ELF-1 (cell line): ENCODE measurements at places on chromosomes 13 and 19.

DNA sequence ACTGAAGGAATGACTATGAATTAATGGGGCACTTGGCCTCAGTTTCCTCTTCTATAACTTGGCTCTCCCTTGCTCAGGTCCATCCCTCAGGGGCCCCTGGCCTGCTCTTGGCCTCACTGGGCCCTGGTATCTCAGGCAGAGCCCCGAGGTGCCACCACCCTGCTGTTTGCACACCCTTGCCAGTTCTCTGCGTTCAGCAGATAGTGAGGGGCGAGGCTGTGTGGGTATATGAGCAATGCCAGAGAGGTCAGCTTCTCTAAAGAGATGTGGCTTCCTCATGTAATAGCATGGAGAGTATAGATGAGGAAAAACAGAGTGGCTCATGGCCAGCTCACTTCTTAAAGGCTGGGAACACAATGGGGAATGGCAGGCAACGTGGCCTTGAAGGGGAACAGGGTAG is 76.1 kb downstream of the CYSLTR2 start:
- no peak for DNase-seq

DNA sequence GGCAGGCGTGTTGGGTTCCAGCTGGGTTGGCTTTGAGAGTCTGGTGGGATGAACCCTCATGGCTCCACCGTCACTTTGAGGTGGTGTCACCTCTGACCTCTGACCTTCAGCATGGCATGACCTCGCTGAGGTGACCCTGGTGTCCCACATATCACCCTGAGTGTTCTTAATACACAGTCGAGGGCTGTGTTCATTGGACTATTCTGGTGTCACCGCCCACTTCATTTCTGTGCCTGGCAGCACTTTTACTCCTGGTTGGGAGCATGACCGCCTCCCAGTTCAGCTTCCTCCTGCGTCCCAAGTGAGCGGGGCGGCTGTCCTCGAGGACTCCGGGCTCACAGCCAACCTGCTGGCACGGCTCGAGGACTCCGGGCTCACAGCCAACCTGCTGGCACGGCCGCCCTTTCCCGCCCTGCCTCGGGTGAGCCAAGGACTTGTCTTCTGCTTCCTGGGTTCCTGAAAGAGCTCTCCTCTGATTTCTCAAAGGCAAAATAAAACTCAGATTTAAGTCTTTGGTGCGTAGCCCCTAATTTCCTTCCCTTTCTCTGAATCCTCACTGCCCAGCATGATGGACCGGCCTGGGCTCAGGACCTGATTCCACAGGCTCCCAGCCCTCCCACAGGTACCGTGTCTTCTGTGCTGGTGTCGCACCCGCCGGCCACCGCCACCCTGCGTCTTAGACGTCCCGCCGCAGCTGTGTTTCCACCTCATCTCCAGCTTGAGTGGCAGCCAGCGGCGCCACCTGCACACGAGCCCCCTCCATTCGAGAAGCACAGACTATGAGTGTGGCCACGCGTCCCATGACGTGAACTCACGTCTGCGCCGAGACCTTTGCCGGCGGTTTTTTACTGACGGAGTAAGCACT is 10.4 kb downstream of the ATP4B start:
- DNase-seq = no peak

GRCh38 chr13:87810920-87811344 is 139.8 kb downstream of the SLITRK5 start:
- no peak for DNase-seq

DNA sequence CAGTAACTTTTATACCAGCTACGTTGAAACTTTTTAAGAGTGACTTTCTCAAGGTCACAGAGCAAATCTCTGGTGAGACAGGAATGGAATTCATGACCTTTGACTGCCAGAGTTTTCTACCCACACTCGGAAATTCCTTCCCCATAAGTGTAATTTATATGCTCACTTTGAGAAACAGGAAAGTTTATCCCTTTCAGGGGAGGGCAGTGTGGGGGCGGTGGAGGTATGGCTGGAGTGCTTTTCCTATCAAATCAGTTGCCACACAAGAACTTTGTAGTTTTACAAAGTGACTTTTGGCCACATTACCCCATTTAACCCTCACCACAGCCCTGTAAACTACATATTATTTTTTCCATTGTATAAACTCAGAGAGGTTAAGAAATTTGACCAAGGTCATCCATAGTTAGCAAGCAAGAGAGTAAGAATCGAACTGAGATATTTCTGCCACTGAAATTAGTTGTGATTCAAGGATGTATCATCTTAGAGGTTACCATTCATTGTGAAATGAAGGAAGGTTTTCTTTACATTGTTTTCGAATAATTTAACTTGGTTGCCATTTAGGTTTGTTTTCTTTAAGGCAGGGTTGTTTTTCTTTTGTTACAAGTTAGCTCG is 5.9 kb downstream of the KLF12 start:
- no peak for DNase-seq

DNA sequence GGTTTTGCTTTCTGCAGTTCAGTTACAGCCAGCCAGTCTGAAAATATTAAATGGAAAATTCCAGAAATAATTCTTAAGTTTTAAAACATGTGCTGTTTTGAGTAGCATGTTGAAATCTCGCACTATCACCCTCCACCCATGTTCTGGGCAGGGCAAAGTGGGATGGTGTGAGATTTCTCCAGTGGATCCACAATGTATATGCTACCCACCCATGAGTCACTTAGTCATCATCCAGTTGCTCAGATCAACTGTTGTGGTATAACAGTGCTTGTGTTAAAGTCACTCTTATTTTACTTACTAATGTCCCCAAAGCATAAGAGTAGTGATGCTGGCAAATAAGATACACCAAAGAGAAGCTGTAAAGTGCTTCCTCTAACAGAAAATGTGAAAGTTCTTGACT is 56.4 kb downstream of the CYSLTR2 start:
- no peak for DNase-seq

- DNase-seq = no peak
These were observed 13.5 kb downstream of the ZFR2 start for GRCh38 chr19:3855320-3855719.

- no peak for DNase-seq
These were observed 284.8 kb downstream of the RBM26 start for GRCh38 chr13:79121286-79121685.

DNA sequence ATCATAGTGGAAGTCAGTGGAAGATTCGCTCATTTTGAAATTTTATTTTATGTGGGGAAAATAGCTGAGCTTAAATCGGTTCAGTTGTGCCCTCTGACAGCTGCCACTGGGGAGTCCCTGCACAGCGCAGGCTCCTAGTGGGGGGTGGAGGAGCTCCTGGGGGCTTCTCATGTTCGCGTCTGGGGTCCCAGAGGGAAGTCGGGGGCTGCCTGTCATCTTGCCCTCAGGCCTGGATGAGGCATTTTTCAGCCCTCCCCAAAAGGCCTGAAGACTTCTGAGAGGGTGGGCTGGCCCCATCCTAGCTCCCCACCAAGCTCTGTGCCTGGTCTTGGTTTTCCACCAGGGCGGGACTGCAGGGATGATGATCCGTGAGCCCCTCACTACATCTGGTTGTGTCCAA is 82.1 kb downstream of the CHST8 start:
- DNase-seq = no peak

DNA sequence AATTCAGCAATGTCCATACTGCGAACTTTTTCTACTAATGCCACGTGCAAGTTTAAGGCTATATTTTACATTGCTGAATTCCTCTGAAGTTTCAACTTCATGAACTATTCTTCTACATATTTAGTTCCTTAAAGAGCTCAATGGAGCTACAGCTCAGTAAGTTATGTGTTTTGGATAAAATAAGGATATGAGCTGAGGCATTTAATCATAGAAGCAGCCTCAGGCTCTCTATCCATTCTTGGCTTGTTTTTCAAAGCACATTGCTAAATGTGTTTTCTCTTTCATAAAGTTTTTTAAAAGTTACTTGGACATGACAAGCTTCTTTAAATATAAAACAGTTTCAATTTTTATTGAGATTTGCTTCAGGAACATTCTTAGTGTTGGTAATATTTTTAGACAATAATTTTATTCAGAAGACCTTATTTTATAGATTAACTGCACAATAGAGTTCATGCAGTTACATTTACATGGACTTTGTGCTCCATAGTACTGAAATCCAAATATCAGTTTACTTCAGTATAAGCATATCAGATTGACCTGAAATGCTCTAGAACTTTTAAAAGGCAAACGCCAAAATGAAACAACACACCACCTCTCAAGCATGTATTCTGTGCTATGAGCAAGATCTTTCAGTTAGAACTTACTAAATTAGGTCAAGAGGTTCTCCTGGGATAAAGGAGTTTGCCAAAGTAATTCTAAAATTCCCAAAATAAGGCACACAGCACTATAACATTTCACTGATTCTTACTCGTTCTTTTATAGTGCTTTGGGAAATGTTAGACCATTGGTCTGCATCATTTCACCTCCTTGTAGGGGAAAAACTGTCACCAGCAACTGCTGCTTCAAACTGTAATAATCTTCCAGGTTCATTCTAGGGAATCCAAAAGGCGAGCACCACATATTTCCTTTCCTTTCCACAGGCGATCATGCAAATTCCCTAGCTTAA is 275.5 kb downstream of the ENOX1 start:
- DNase-seq = no peak

DNA sequence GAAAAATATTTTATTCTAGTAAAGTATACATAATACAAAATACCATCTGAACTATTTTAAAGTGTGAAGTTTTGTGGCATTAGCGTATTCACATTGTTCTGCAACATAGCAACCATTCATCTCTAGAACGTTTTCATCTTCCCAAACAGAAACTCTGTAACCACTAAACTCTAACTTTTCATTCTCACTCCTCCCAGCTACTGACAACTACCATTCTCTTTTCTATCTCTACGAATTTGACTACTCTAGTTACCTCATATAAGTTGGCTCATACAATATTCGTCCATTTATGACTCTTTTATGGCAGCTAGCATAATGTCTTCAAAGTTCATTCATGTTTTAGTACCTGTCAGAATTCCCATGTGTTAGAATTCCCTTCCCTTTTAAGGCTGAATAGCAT is 150.5 kb upstream of the MIR17HG start:
- DNase-seq = no peak

- DNase-seq = peak; percentile 78
These were observed at the start of gene B3GNT8 for GRCh38 chr19:41426952-41427646. Gene B3GNT8, minus strand, starts transcription at chr19:41427374. Its CDS starts 596 bp downstream, at chr19:41426778.

- no peak for DNase-seq
These were observed 68.4 kb upstream of the ARHGEF7 start for GRCh38 chr13:111046590-111047141.

GRCh38 chr19:38337360-38337653 is 1.7 kb downstream of the CATSPERG start:
- DNase-seq = no peak

- DNase-seq = no peak
These were observed 117.9 kb downstream of the KCTD15 start for GRCh38 chr19:33914599-33914998.

DNA sequence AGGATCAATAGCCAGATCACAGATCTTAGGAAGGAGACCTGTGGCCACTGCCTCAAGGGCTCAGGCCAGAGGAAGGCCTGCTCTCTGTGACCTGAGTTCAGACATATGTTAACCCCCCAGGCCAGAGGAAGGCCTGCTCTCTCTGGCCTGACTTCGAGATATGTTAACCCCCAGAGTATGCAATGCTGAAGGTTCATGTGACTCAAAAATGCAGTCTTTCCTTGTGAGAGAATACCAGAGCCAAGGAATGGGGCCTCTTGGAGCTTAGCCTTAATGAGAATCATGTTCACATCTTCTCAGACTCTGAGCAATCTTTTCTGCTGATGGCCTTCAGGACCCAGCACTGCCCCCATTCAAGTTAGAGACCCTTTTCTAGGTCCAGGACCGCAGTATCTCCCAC is 36.7 kb downstream of the MBNL2 start:
- peak; percentile 41 for DNase-seq

DNA sequence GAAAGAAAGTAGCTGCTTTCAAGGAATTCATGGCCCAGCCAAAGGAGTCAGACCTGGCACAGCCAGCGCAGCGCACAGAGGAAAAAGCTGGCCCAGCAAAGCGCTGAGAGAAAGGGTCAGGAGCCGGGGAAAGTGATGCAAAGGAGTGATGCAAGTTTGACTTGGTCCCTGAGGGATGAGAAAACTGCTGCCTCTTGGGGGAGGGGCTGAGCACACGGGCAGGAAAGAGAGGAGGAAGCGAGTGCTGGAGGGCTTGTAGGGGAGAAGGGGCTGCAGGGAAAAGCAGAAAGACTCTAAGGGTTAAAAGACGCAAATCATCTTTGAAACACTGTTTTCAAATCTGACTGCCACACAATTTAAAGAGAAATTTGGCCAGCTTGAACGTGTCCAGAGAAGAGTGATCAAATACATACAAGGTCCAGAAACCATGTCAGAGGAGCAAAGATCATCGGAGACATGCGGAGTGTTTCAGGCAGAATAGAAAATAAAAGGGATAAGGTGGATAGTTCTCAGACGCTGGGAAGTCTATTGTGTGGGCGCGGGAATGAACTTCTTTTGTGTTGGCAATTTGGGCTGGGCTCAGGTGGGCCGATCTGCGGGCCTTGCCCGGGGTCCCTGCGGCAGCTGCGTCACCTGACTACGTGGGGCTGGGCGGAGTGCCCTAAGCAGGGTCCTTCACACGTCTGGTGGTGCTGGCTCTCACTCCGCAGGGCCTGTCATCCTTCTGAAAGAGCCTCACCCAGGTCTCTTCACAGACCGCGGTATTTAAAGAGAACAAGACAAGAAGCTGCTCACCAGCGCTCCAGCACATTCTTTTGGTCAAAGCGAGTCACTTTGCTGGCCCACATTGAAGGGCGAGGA is 18.1 kb downstream of the N4BP2L1 start:
- peak; percentile 88 for DNase-seq

GRCh38 chr19:57002710-57003109 is 117.1 kb upstream of the USP29 start:
- DNase-seq = no peak

- no peak for DNase-seq
These were observed 33.0 kb downstream of the MIPEP start for GRCh38 chr13:23856008-23856750.

- no peak for DNase-seq
These were observed 5.3 kb downstream of the NECTIN2 start for GRCh38 chr19:44851427-44851826.

- no peak for DNase-seq
These were observed 197.9 kb upstream of the STARD13 start for GRCh38 chr13:33483471-33483870.

GRCh38 chr13:84641491-84641890 is 759.2 kb upstream of the SLITRK1 start:
- DNase-seq = no peak

GRCh38 chr19:53866865-53867224 is 838 bp upstream of the MYADM start:
- DNase-seq = peak; percentile 74

DNA sequence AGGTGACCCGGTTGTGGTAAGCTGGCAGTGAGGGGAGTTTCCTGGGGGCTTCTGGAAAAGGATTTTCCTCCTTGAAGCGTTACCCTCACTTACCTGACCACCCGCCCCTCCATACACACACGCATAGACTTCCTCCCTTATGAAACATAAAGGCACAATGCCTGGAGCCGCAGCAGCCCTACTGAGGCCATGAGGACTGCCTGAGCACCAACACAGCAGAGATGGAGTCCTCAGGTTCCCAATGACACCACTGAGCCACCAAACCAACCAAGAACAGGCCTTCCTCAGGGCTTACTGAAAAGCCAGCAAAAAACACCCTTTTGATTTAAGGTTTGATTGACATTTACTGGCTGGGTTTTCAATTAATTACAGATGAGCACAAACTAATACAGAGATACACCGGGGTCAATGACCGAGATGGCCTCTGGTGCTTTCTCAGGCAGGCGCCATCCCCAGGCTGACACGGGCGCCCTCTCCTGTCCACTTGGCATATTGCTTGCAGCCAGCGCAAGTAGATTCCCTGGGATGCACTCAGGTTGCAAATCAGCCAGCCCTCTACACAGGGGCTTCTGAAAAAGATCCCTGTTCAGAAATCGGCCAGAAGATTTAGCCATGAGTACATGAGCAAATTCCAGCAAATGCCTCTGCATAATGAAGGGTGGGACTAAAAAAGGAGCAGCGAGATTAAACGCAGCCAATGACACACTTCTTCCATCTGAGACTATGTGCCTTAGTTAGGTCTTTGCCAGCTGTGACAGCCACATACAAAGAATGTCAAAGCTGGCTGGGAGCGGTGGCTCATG is 14.8 kb downstream of the OPA3 start:
- DNase-seq = peak; percentile 86
